Activated CD8-positive, alpha-beta memory T cell treated with anti-CD3 and anti-CD28 coated beads for 36 hours (primary cell): ENCODE measurements at places on chromosomes 5 and 9. TPM values are rescaled to one million over a fixed set of nuclear protein-coding genes. Genes with fewer than 3 reads are reported as not detected.

SCGB3A2 gene
- not detected for total RNA-seq

URM1 gene
- 87.5 TPM for total RNA-seq

OR2S2 gene
- total RNA-seq, result not detected

CEL gene
- total RNA-seq, result 0.73 TPM

RAI14 gene
- 5.0 TPM for total RNA-seq

DRD1 gene
- not detected for total RNA-seq

CCDC180 gene
- 1.1 TPM for total RNA-seq

CDH9 gene
- total RNA-seq, result not detected

ARSK gene
- total RNA-seq, result 4.4 TPM

CA9 gene
- total RNA-seq, result 5.5 TPM

DAPK1 gene
- total RNA-seq, result 3.6 TPM

CARD9 gene
- total RNA-seq, result 1.8 TPM

IRX4 gene
- total RNA-seq, result not detected

SOX30 gene
- 0.29 TPM for total RNA-seq

PTGDS gene
- total RNA-seq, result not detected
